NCI-H69 (cell line): ENCODE measurements at places on chromosomes 3 and 15.

- DNase-seq, result no peak
Observed at GRCh38 chr3:126179825-126180476, 435 bp downstream of the ALDH1L1 start.

GRCh38 chr15:29883126-29883525 is 60.9 kb upstream of the TJP1 start:
- DNase-seq, result no peak

DNA sequence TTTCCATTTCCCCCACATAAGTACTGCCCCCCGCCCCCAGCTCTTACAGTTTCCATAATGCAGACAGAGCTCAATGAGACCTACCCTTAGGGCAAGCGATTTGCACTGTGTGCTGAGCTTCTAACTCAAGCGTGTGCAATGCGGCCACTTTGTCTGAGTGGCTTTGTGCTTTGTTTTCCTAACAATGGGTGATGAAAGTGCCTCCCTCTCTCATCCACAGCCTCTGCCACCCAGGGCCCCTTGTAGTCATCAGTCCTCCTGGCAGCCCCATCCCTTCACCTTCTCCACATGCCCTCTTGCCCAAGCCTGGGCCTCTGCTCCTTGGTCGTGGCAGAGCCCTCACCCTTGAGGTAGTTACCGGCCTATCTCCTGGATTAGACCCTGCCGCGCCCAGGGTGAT is 17.2 kb downstream of the DAPK2 start:
- peak; percentile 75 for DNase-seq

GRCh38 chr3:175238801-175239200 is 379.7 kb downstream of the NAALADL2 start:
- peak; percentile 90 for DNase-seq

- no peak for DNase-seq
Observed at GRCh38 chr3:45881078-45882022, 5.0 kb upstream of the CCR9 start.

DNA sequence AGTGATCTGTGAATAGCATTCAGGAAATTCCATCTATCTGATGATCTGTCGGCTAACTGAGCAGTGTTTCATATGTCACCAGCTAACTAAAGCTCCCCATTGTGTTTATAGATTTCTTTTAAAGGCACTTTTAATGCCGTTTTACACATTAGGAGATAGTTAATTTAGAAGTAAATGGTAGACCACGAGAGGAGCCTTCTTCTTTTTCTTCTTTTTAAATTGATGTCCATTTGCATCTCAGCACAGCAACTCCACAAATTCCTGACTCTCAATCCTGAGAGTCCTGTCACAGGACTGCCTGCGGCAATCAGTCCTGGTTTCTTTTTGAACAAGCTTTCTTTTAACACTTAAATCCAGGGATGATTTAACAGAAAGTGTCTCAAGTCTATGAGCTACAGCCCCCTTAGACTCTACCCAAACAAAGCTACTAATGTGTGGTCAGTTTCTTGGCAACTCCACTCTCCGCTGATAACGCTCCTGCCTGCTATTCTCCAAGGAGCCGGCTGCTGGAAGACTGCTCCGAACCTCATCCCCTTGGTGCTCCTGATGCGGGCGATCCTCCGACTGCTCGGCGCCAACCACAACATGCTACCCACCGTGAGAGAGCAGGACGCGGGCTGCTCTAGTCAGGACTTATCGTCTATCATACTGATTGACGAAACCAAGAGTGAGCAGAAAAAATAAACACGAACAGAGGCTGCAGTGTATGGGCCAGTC is 421.4 kb downstream of the MECOM start:
- peak; percentile 13 for DNase-seq

- DNase-seq, result peak; percentile 27
Observed at GRCh38 chr3:46695177-46695961, 1.9 kb upstream of the ALS2CL start.

GRCh38 chr3:124558991-124559845 is 171.0 kb upstream of the UMPS start:
- DNase-seq, result peak; percentile 88

DNA sequence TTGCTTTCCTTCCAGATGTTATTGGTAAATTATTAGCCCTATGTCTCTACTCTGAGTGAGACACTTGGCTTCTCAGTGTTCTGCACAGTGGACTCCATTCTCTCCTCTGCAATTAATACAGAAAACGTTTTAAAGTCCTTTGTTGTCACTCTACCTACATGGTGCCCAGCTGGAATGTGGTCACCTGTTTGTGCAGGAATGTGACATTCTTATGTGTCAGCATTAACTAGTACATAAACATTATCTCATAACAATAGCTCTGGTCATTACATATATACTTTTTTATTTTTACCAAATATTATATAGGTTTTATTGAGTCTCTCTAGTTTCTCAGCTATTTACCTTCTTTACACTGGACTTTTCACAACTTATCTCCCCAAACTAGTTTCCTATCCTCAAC is 147.0 kb upstream of the KCNMB2 start:
- DNase-seq, result no peak

DNA sequence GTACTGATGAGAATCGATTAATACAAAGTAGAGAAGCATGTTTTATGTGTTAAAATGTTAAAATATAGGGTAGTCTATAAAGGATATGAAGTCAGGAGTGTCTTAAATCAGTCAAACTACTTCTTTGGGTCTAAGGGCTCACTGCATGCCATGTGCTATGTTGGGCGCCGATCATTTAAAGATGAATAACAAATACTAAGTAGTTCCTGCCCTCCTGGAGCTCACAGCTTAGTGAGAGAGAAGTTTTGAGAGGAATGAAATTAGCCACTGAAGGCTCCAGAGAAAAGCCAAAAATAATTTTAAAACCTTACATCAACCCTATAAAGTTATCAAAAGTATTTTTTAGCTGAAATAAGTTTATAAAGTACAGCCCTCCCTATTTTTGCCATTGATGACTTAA is 44.5 kb downstream of the BLM start:
- DNase-seq, result no peak

- peak; percentile 89 for DNase-seq
Observed at GRCh38 chr15:27426805-27427204, 455.8 kb downstream of the GABRG3 start.

GRCh38 chr15:77464129-77464865 is 43.6 kb downstream of the HMG20A start:
- no peak for DNase-seq

GRCh38 chr3:162933656-162934055 is 1437.0 kb downstream of the OTOL1 start:
- no peak for DNase-seq

DNA sequence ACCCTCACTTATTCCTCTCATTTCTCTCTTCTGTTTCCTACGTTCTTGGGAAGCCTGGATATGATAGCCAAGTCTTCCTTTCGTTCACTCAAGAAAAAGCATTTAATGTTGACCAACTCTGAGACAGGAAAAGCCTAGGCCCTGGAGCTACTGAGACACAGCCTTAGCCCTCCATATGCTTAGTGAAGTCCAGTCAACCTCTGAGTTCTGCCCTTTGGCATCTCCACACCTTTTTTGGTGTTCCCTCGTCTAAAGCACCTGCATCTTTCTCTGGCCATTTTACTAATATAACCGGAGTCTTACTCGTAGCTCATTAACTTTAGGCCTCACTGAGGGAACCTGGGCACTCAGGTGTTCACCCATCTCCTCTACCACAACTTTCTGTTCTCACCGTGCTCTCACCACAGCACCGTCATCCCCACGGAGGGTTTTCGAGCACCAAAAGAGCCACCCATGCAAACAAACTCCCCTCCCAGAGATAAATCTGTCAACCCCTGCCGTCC is 632 bp downstream of the MTHFS start:
- DNase-seq, result no peak

- DNase-seq, result peak; percentile 30
Observed at GRCh38 chr3:58063022-58063815, 55.0 kb downstream of the FLNB start.

DNA sequence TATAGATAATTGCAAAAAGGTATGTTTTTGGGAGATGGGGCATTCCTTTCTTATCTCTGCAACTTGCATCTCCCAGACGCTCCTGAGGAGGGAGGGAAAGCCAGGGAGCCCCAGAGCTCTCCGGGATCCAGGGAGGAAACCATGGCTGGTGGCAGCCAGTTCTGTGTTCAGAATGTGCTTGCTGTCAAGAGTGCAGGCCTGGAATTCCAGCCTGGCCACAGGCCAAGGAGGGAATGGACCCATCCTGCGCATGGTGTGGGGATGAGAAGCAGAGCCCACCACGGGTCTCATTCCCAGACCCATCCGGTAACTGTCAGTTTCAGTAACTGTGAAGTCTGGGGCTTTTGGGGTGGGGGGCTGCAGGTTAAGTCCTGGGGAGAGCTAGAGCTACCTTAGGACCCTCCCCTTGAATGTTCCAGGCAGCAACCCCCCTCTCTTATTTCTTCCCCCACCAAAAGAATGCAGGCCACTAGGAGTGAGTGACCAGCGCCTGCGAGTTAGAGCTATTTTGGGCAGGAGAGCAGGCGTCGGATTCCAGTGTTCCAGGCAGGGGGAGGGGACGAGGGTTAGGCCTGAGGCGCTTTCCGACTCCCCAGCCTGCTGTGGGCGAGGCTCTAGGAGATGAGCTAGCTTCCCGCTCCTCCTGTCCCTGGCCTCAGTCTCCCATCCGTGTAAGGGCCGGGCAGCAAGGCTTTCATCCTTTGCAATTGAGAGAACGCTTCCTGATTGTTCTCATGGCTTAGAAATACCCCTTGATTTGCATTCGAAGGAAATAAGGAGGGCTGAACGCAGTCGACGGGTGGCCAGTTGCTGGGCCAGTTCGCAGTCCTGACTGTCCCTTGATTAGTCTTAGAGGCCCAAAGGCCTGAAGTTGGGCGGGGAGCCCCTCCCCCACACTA is 781 bp upstream of the DAG1 start:
- peak; percentile 68 for DNase-seq

DNA sequence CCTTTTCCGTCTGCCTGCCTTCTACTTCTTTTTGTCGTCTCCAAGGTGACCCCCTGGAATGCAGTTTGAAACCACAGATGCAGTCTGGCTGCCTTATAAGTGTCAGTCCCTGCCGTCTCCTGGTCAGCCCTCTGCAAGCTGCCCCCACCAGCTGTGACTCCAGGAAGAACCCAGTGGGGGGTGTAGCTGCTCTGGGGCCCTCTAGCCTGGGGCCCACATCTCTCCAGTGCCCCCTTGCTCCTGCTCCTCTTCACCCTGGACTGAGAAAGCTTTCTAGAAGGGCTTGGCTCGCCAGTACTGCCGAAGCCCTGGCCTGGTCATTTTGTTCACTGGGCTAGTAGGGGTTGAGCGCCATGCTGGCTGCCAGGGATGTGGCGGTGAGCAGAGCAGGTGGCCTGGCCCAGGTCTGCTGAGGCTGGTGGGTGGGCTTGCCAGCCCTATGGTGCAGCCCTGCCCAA is 21.3 kb downstream of the SYNM start:
- DNase-seq, result no peak

GRCh38 chr15:58546635-58547627 is 115.1 kb downstream of the LIPC start:
- DNase-seq, result peak; percentile 44

GRCh38 chr3:32275506-32275905 is 37.0 kb downstream of the CMTM8 start:
- DNase-seq, result no peak

GRCh38 chr3:11616551-11616950 is 27.2 kb downstream of the VGLL4 start:
- DNase-seq, result no peak

- DNase-seq, result no peak
Observed at GRCh38 chr3:159473206-159473605, 515.4 kb upstream of the IL12A start.

DNA sequence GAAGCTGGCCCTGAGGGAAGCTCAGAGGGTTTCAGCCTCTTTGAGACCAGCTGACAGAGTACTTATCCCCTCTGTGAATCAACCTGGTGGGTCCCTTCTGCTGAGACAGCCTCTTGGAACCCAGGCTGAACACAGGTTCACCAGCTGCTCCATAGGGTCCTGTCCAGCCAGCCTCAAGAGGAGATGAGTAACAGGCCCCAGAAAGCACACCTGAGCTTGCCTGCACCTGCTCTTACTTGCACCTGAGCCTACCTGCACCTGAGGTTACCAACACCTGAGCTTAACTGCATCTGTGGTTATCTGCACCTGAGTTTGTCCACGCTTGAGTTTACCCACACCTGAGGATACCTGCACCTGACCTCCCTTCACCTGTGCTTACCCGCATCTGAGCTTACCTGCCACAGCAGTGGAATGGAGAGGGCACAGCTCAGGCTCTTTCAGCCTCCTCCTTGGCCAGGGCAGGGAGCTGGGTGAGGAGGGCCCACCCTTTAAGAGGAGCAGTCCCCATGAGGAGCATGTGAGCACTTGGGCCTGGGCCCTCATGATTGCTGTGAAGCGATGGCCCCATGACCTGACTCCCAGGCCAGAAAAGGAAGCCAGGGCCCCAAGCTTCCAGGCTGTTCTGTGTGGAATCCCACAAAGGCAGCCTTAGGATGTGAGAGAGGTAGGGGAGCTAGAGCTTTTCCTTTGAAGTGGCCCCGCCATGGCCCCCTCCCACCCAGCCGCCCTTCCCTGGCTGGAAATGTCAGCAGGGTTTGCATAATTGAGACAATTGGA is at the start of gene TRPM1:
Gene TRPM1, minus strand, starts transcription at position 464 of the 777 bp plus-strand sequence. CDS start 20,370 bp downstream, outside the sequence.
- peak; percentile 71 for DNase-seq

DNA sequence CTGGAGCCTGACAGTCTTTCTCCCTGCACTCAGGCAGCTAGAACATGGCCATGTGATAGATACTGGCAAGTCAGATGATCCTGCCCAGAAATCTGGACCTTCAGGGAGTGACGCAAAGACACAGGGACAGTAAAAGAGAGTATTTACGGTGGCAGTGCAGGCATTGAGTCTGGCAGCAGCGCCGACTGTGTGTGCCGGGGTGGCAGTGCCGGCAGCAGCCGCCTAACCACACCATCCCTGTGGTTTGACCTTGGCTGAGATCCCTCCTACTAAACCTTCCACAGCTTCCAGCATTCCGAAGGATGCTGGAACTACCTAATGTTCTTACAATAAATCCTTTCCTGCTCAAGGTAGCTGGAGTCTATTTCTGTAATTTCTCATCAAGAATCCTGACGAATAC is 4.6 kb upstream of the TSPAN3 start:
- DNase-seq, result no peak

GRCh38 chr3:45227071-45227820 is 1.2 kb upstream of the TMEM158 start:
- no peak for DNase-seq

DNA sequence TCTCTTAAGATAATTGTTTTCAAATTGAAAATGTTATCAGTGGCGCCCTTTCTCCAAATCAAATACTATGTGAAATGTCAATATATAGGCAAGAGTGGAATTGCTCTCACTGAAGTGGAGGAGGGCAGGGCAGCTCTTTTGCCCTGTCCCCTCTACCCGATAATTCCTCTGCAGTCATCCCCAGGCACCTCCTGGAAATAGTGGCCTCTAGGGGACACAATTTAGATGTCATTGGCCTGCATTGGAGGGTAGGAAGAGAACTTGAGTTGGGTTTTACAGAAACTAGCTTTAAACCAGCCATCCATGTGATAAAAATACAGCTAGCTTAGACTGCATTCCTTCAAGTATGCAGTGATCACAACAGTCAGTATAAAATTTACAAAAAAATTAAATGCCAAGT is 288.9 kb downstream of the EDEM1 start:
- DNase-seq, result no peak

DNA sequence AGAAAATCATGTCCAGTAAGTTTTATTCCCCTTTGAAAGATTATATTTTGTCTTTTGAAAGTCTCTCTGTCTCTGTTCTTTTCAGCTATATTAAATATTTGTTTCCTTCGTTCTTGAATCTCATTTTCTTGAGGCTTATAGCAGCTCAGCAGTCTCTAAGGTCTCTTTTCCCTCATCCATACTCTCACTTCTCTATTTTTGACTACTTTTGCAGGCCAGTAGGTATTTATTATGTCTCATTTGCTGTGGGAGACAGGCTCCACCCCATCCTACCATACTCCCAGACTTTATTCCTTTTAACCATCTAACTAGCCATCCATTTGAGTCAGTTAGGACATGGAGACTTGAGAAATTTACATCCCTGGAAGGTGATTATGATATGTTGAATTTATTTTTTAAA is 71.0 kb downstream of the FILIP1L start:
- no peak for DNase-seq
